ENCODE measurements at places on chromosomes 5 and 9.

- no peak for DNase-seq
Measured at GRCh38 chr9:2377117-2377516, 244.5 kb upstream of the VLDLR start.

DNA sequence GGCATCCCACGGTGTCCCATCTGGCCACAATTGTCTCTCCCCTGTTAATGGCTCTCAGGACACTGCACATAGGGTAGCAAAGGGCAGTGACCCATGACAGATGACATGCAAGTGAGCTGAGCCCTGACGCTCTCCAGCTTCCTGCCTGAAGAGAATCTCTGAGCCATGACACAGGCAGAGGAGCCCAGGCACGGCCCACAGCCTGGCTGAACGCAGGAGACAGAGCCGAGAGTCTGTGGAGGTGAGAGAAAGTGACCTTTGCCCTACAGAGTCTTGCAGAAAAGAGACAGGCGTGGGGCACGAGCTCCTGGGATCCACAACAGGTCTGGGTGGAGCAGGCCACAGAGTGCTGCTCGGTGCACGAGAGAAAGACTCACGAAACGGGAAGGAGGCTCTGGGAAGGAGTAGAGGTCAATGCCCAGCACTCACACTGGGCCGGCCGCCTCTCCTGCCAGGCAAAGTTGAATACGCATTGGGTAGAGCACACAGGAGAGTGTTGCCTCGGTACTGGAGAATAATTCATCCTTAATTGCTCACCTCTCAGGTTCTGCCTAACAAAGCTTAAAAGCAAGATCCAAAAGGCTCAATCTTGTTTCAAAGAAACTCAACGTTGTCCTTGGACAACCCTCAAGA, 90.3 kb downstream of the MRPL36 start:
- no peak for DNase-seq

GRCh38 chr5:139668064-139668880, 20.1 kb downstream of the CXXC5 start:
- peak; percentile 36 for DNase-seq

DNA sequence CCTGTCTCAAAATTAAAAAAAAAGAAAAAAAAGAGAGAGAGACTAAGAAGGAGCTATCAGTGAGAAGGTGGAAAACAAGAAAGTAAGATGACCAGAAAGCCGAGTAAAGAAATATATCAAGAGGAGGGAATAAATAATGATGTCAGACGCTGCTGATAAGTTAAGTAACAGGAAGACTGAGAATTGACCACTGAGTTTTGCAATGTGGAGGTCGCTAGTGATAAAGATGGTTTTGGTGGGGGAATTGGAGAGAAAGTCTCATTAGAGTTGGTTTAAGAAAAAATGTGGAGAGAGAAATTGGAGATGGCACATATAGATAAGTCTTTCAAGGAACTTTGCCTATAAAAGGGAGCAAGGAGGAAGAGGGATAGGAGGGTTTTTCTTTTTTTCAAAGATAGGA, 91.9 kb downstream of the RAD23B start:
- DNase-seq, result no peak

DNA sequence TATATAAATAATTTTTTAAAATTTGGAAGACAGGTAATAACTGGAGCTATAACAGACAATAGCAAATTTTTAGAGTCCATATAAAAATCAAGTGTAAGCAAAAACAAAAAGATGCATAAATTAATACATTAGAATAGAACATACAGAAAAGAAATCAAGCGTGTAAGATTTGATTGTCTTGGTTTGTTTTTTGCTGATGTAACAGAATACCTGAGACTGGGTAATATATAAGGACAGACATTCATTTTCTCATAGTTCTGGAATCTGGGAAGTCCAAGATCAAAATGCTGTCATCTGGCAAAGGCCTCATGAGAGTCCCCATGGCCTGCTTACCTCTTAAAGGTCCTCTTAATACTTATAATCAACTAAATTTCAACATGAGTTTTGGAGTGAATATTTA, 1010.1 kb downstream of the CDH18 start:
- DNase-seq, result no peak

- no peak for DNase-seq
Measured at GRCh38 chr9:38687389-38687842, 32.5 kb downstream of the FAM240B start.

DNA sequence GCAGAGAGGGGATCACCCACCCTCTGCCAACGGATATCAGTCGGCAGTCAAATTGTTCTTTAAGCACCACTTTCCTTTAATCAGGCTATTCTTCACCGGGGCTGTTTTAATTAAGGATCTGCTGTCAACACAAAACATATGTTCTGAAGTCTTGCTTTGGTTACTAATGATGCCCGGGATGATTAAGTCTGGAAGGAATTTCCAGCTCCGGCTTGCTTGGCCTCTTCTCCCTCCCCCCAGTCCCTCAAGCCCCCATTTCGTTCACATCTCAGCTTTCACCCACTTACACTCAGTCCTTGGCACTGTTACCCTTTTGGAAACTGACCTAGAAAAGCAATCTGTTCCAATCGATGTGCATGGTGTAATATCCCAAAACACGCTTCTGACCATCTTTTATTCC, 74.7 kb downstream of the MSX2 start:
- no peak for DNase-seq

GRCh38 chr9:86669422-86669821, 277.9 kb downstream of the GAS1 start:
- DNase-seq, result no peak

DNA sequence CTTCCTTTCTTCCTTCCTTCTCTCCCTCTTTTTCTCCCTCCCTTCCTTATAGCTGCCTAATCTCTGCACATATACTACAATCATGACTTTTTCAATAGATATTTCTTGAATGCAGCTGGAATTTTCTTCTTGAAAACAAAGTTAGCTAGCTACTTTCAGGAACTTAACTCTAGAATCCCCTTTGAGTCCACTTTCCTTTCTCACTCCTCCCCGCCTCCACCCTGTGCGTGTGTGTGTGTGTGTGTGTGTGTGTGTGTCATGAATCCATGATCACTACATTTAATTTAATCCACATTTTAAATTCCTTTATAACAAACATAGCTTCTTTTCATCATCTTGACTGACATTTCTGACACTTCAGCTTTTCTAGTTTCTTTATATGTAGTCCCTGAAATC, 167.5 kb upstream of the KLF9 start:
- no peak for DNase-seq

DNA sequence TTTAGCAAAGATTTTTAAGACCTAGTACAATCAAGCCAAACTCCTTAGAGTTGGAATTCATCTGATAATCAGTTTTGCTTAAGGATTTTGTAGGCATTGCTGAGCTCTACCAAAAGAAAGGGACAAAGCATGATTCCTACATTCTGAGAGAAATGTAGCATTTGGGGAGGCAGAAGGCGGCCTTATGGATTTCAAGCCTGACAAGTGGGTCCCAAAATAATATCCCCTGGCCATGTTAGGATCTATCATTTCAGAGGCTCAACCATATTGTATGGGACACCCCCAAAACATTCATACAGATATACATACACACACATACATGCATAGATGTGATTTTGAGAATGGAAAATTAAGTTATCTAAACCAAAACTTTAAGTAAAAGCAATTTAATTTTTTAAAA, 257.8 kb upstream of the VLDLR start:
- no peak for DNase-seq

- DNase-seq, result no peak
Measured at GRCh38 chr5:43646992-43647391, 44.0 kb downstream of the NNT start.

GRCh38 chr5:9431496-9432258, 114.2 kb downstream of the SEMA5A start:
- DNase-seq, result no peak

DNA sequence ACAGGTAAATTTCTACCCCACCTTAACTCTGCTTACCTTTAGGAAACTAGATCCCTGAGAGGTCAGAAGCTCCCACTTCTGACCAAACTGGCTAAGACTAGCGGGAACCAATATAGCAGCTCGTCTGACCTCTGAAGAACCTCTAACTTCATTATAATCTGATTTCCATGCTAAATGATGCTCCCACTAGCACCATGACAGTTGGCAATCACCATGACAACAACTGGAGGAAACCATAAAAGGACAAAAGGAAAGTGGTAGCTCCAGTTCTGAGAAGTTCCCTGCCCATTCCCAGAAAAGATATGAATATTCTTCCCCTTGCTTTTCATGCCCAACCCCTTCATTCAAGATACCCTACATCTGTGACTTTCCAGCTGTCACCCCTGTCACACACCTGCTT, 483.3 kb downstream of the CTNND2 start:
- DNase-seq, result no peak

- no peak for DNase-seq
Measured at GRCh38 chr5:74205767-74206578, 434.6 kb downstream of the ENC1 start.

GRCh38 chr9:93203026-93203717, 19.2 kb downstream of the WNK2 start:
- DNase-seq, result no peak

- DNase-seq, result peak; percentile 1
Measured at GRCh38 chr5:76870046-76870445, 20.2 kb downstream of the S100Z start.

GRCh38 chr5:124544366-124545055, 201.9 kb downstream of the ZNF608 start:
- no peak for DNase-seq

GRCh38 chr9:10260501-10260900, 352.3 kb downstream of the PTPRD start:
- no peak for DNase-seq

DNA sequence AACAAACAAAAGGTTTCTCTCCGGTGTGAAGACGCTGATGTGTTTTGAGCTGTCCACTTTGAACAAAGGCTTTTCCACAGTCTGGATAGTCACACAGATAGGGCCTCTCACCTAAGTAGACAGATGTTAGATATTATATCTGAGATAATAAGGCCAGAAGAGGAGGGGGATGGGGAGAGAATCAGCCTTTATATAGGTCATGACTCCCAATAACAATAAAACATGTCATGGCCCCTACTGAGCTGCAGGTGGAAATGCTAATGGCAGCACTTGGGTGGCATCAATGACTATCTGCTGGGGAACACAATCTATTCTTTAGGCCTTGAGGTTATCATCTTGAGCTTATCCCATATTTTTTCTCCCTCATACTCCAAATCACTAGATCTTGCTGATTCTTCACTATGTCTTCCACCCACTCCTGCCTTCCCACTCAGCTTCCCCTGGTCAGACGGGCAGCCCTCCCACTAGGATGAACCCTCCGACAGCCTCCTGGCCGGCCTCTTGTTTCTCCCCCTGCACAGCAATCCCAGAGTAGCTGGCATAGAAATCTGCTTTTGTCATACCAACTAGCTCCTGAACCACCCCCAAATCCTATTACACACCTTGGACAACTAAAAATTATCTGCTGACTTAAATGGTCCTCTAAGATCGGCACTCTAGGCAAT, 11.5 kb upstream of the SLC35D2 start:
- DNase-seq, result no peak

DNA sequence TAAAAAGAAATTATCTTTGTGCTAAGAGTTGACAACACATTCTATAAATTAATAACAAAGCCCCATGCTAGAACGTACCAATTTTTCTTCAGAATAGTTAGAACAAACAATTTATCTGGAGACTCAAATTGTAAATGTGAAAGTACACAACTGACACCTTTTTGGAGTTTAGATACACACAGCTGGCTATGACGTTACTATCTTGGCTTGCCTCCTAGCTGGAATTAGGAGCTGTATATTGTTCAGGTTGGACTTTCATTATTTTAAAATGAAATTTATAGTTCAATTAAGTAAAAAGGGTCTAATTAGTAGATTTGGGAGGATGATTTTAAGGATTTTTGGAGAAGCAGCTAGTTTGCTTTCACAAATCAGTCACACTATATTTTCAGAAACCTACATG, 393.9 kb upstream of the RIOK2 start:
- no peak for DNase-seq

- DNase-seq, result no peak
Measured at GRCh38 chr9:109466623-109467590, 31.2 kb downstream of the PTPN3 start.

GRCh38 chr9:115300874-115301273, 182.9 kb upstream of the TNC start:
- DNase-seq, result no peak

- no peak for DNase-seq
Measured at GRCh38 chr9:137027369-137028262, at the start of gene ABCA2. TSS of gene ABCA2 (minus strand) at chr9:137028237. CDS start at chr9:137028140, 97 bp downstream.

DNA sequence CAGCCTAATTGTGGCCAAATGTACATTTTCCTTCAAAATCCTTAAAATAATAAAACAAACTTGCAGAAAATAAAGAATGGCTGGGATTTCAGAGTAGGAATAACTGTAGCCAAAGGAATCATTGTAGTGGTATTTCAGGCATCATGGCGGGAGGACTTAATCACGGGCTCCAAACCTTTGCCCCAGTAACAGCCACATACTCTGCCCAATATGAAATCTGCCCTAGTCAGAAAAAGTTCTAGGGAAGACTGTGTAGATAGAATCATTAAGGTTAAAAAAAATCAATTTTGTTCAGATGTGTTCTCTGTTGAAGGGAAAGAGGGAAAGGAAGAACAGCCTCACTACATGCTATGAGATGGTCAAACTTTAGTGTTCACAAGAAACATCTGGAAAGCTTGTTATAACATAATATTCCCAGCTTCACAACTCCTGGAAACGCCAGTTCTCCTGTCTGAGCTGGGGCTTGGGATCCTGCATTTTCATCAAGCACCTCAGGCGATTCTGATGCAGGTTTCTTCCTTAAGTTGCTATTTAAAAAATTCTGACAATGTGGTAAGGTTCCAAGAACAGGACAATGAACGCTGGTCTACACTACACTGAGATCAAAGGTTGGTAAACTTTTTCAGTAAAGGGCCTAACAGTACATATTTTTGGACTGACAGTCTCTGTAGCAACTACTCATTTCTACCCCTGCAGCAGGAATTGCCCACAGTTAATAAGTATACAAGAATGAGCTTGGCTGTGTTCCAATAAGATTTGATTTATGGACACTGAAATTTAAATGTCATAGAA, 87.9 kb downstream of the CEMIP2 start:
- DNase-seq, result peak; percentile 48

DNA sequence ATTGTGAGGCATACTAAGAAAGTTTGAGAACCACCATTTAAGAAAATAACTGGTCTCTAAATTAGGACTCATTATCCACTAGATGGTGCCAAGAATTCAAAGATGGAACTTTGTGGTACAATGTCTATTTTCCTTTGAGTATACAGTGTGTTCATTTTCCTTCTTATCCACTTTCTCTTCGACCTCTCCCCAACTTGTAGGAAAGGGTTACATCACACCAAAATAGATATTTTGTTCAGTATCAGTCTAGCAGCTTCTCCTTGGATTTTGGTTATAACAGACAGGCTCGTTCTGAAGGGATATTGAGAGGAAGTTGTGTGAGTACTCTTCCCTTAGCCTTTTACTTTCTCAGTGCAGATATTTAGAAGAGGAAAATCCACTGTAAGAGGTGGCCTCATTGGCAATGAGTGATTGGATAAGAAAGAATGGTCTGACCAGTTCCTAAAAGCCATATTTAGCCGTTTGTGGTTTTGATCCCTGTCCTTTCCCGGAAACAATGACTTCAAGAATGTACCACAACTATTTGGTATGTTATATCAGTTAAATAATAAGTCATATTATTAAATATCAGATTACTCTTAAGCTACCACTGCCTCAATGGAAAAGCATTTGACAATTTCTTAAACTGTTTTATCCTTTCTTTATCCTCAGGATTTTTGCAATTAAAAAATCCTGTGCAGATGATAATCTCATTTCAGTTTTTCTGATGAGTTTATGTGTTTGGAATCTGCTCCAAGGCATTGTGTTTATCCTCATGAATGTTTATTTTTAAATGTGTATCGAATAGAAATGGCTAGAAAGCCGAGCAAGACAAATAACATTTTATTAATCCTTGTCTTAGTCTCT, 69.0 kb upstream of the GRAMD2B start:
- peak; percentile 94 for DNase-seq

Measured in HS-5 (cell line).